ENCODE measurements at places on chromosomes 7 and 10.

DNA sequence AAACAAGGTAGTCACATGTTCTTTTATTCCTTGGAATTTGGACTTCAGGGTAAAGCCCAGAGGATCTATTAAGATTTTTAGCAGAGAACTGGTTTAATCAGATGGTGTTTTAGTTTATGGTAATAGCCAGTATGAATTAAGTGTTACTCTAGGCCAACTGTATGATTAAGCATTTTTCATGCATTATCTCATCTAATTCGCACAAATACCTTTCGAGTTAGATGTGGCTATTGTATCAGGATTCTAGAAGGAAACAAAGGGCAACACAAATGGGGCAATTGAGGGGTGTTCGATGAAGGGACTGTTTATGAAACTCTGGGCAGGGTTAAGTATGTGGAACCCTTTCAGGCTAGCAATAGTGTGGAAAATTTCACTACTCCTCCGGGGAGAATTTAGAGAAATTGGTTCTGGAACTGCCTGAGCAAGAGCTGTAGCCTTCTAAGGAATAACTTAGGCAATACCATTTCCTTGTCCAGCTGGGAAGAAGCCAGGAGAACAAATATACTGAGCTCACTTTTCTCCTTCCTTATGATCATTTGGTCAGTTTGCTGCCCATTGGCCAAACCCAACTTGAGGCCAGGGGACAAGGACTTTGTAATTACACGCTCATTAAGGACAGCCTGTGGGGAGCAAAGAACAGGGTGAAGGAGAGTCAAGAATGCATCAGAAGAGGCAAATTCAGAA, 319.0 kb upstream of the FZD1 start:
- no peak for DNase-seq

DNA sequence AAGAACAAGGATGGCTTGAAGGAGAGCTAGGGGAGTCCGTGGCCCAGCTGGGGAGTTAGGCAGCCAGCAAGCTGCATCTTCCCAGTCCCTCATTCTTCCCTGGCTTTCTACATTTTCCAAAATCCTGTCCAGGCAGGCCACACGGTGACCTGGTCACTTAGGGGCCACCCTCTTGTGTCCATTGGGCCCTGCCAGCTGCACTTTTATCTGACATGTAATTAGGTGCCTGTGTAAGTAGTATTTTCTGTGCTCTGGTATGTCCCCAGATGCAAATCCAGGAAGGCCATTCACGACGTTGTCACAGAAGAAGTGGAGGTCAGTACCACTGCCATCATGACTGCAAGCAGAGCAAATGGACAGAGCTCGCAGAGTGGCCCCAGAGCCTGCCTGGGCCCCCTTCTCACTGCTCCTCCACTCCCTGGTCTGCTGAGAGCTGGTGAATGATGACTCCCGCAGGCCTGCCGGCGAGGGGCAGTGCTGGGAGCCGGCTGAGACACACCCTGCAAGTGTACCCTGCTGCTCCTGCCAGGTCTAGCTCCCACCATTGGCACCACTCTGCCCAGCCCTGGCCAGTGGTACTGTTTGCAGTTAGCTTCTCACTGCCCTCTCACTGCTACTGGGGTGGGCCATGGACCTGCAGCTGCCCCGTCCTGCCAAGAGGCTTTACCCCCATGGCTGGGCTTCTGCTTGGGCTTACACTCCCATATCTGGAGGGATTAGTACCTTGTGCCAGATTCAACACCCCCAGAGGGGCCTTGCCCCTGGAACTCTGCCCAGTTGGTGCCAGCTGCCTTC, 98.2 kb downstream of the GLRX3 start:
- DNase-seq = no peak

GRCh38 chr10:67733511-67733910, 37.5 kb upstream of the CTNNA3 start:
- no peak for DNase-seq

- DNase-seq = no peak
Measured at GRCh38 chr7:127988751-127989150, 42.5 kb downstream of the LRRC4 start.

Data from Ammon's horn (tissue), 1 donor.